ENCODE measurements at places on chromosomes 3 and 15.

GRCh38 chr3:33597257-33597689 lies 120.8 kb downstream of the CLASP2 start:
- DNase-seq = no peak

GRCh38 chr3:115187149-115187757 lies 40.2 kb upstream of the ZBTB20 start:
- no peak for DNase-seq

- DNase-seq = no peak
Measured at GRCh38 chr3:7275396-7275795, 414.5 kb downstream of the GRM7 start.

GRCh38 chr15:43070249-43070648 lies 35.6 kb downstream of the UBR1 start:
- DNase-seq = no peak

DNA sequence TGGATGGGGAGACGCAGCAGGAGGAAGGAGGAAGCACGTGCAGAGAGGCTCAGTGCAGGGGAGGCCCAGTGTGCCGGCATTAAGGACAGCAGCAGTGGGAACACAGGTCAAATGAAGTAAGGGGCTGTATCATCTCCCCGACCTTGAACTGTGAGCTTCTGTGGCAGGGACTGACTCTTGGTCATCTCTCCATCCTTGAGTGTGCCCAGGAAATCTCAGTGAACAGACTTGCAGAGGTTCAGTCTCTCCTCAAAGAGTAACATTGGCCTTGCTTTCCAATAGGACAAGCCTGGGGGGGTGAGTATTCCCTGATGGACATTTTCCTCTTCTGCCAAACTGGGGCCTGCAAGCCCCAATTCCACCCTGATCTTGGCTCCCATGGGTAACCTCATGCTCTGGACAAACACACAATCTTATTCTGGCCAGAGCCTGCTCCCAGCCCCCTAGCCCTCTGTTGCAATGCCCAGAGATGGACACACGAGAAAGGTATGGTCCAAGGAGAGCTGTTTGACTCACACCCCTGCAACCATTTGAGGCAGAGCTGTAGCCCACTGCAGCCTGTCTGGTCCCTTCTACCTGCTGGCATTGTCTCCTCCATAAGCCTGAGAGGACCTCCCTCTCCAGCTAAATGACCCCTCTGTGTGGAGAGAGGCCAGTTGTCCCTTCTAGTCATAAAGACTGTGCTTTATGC lies 50.9 kb downstream of the TLE3 start:
- DNase-seq = no peak

- DNase-seq = no peak
Measured at GRCh38 chr3:66029014-66029413, 9.7 kb downstream of the MAGI1 start.

DNA sequence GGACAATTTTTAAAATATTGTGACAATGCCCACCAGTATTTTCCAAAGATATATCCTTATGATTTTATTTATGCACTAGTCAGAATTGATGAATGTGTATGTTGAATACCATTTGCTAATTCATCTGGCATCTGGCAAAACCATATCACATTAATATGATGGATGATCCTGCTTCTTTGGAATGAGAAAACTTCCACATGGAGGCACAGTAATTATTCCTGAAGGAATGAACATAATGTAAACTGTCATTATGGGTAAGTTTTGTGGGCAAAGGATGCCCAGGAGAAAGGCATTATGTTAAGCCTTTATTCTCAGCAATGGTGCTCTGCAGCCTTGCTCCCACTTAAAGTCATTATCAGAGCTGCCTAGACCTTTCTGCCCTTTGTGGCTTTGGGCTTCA lies 113.0 kb upstream of the MME start:
- no peak for DNase-seq

DNA sequence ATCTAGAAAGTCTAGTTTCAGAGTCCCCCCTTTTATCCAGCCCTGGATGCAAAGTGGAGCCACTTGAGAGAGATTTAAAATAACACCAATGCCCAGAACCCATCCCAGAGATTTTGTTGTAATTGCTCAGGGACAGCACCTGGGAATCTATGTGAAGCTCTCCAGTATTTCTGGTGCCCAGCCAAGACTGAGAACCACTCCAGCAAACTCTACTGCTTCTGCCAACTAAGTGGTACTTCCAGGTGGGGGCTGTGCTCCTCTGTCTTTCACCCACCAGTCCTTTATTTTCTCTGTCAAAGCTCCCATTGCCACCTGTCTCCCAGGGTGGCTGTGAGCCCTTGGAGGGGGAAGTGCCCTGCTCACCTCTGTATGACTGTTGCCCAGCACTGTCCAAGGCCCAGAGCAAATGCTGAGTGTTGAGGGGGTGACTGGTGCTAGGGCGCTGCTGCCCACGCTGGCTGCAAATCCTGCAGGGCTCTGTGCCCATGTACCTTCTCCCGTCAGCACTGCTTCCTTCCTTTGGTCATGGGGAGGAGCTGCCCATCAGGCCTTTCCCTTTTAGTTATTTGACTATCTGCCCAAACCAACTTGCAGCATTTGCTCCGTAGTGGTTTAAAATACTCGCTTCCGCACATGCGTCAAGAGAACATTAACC lies 9.4 kb downstream of the CLSTN2 start:
- no peak for DNase-seq

DNA sequence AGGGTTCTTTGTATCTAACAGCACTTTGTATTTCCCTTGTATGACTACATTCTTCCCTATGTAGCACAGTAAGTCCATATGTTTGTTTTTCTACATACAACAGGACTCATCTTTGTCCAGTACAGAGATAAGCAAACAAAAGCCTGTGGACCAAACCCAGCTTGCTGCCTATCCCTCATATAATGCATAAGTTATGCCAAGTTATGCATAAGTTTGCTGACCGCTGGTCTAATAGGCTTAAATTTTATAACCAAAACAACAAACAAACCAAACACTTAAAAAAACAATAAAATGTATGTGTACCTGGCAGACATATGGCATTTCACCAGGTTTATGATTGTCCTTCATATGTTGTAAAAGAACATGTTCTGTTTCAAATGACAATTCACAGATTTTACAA lies 56.0 kb downstream of the ZNF280D start:
- no peak for DNase-seq

GRCh38 chr3:129587566-129588210 lies 18.8 kb downstream of the PLXND1 start:
- no peak for DNase-seq

GRCh38 chr3:122077293-122078234 lies 22.4 kb downstream of the CD86 start:
- no peak for DNase-seq

- DNase-seq = no peak
Measured at GRCh38 chr15:58553365-58553918, 121.7 kb downstream of the LIPC start.

DNA sequence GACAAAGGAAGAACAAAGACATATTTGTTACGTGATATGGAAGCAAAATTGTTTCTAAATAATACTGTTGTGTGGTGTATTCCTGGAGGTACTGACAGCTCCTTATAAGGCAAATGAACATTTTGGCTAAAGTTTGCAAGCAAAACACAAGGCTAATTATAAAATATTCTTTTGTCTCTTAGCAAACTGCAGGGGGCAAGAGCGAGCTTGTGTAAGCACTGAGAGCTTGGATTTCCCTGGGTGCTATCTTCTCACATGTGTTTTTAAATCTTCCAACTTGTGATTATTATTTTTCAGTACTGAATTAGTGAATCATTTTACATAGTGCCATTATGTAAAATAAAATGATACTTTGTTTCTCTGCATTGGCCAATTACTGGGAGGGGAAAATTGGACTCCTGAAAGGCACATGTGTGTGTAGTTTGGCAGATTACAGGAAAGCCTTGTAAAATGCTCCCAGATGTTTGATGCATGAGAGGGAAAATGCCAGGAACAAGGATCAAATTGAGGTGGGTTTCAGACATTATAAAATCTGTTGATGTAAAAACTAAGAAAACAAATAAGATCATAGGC lies 611.5 kb downstream of the AGBL1 start:
- DNase-seq = no peak

GRCh38 chr3:58223855-58224254 lies 13.1 kb upstream of the DNASE1L3 start:
- no peak for DNase-seq

GRCh38 chr3:87614998-87615397 lies 338.6 kb upstream of the POU1F1 start:
- DNase-seq = no peak

GRCh38 chr3:111596328-111596727 lies 1.2 kb upstream of the ZBED2 start:
- DNase-seq = no peak

DNA sequence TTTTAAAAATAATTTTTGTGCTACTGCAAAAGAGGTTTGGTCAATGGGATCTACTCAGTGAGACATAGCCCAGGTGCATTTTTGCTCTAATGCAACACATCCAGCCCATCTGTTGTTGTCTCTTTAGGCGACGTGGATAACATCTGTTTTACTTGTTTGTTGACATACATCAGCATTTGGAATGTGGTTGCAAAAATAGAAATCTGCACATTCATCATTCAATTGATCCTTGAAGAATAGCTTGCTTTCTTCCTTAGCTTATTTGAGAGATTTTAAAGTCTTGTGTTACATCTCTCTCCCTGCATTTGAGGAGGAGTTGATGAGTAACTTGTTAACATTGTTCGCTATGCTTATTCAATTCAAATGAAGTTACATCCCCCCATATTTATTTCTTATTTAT lies 1202.3 kb downstream of the NSUN3 start:
- DNase-seq = no peak

GRCh38 chr15:53472210-53472609 lies 287.3 kb downstream of the WDR72 start:
- DNase-seq = no peak

- DNase-seq = peak; percentile 51
Measured at GRCh38 chr3:47601281-47601680, 22.6 kb upstream of the CSPG5 start.

- DNase-seq = no peak
Measured at GRCh38 chr3:125337506-125337905, 37.6 kb downstream of the ZNF148 start.

GRCh38 chr3:37598808-37599581 lies 262.7 kb upstream of the CTDSPL start:
- DNase-seq = no peak

GRCh38 chr3:184848934-184849333 lies 37.0 kb downstream of the VPS8 start:
- no peak for DNase-seq

GRCh38 chr15:100642950-100643338 lies 40.6 kb downstream of the ASB7 start:
- DNase-seq = no peak

GRCh38 chr3:102225005-102225404 lies 209.8 kb upstream of the ZPLD1 start:
- no peak for DNase-seq
